ENCODE measurements at places on chromosomes 2 and 18.

DNA sequence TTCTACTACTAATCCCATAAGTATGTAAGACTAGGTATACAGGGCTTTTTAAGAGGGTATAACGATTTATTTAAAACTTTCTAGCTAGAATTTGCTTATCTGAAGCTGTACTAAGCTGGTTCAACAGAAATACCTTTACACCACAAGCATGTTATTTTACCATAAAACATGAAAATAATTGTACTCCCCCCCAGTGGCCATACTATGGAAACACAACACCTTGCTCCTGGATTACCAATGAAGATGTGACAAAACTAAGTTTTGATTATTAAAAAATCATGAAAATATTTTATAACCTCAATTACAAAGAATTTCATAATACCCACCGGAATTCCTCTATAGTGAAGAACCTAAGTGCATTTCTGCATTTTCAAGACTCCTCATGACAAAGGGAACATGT is 27.3 kb downstream of the LPIN2 start:
- DNase-seq, result no peak

DNA sequence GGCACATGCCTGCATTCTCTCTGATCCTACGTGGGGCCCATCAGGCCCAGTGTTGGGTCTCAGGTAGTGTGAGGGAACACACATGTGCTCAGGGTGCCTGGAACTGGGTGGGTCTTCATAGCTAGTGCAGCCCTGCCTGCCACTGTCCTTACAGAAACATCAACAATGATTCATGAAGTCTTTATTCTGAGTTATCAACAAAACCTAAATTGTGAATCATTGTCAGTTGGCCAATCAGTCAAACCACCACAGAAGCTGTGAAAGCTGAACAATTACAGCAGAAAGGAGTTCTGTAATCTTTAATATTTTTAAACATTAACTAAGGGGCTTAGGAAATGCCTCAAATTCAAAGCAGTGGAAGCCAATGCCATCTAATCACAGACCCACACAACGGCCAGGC is 82.8 kb upstream of the ZNF521 start:
- no peak for DNase-seq

DNA sequence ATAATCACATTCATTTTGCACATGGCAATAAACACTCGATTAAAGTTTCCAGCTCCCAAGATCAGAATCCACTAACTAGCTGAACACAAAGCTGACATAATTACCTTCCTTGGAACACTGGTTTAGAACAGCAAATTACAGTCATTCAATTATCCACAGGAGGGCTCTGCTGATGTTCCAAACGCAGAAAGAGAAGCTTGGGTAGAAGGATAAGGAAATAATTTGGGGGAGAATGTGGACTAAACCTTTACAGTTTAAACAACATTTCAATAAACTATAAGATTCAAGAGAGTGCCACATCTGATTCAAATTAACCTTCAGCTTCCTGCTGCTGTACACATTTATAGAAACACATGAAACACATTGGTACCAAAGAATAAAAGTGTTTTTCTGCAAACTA is 67.8 kb upstream of the ARL4C start:
- no peak for DNase-seq

GRCh38 chr18:48152549-48152948 is 222.1 kb upstream of the SMAD2 start:
- no peak for DNase-seq

DNA sequence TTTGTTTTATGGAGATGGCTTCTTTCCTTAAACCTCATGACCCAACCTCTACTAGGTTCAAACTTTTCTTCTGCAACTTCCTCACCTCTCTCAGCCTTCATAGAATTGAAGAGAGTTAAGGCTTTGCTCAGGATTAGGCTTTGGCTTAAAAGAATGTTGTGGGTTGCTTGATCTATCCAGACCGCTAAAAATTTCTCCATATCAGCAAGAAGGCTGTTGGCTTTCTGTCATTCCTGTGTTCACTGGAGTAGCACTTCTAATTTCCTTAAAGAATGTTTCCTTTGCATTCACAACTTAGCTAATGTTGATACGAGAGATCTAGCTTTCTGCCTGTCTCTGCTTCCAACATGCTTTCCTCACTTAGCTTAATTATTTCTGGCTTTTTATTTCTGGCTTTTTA is 58.1 kb upstream of the KYNU start:
- DNase-seq, result no peak

DNA sequence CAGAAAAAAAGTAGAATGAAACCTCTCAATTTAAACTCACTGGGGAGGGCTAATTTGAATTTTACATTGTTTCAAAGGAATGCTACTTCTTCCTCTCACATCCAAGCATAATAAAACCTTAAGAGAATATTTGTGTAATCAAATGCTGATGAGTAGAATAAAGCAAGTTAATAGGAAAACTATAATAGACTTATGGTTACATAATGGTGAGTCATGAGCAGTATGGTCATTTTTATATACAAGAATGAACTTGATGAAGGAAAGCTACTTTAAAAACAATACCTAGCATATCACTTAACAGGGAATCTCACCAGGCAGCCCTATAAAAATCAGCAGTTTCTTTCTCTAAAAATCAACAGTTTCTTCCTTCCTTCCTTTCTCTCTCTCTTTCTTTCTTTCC is 80.3 kb downstream of the VSNL1 start:
- DNase-seq, result no peak

DNA sequence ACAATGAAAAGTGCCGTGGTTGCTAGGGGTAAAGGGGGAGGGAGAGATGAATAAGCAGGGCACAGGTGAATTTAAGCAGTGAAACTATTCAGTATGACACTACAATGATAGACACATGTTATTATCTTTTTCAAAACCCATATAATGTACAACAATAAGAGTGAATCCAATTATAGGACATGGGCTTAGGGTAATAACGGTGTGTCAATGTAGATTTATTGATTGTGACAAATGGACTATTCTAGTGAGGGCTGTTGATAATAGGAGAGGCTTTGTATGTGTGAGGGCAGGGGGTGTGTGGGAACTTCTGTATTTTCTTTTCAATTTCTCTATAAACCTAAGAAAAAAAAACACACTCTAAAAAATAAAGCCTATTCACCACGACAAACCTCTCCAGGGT is 223.8 kb downstream of the RIT2 start:
- no peak for DNase-seq

- DNase-seq, result no peak
Measured at GRCh38 chr2:50646226-50646625, 385.7 kb downstream of the NRXN1 start.

DNA sequence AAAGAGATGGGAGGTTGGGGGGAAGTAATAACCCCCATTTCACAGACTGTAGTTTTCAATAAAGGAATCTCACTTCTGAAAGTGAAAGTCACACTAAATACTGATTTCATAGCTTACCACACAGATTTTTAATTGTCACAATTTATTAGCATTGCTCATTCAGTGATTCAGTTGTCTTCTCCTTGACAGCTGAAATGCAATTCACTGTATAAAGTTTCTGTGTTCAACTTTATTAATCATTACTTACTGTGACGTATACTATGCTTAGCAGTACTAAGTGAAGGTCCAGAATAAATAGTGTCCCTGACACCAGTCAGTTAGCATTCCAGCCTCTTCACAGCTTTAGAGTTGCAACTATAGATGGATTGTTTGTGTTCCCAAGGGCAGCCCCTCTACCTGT is 324.1 kb upstream of the CRIM1 start:
- no peak for DNase-seq

DNA sequence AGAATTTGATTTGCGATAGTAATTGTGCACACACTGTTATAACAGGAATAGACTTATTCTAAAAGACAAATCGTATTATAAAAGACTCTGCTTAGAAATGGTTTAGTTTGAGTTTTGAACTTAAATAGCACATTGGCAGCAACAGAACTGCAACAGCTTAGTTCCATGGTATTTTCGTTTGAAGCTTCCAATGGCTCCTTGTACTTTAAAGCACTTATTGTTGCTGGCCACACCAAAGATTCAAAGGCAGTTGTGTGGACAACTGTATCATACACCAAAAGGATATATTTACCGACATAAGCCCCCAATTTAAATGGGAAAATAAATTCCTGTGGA is 627 bp downstream of the WIPF1 start:
- no peak for DNase-seq

DNA sequence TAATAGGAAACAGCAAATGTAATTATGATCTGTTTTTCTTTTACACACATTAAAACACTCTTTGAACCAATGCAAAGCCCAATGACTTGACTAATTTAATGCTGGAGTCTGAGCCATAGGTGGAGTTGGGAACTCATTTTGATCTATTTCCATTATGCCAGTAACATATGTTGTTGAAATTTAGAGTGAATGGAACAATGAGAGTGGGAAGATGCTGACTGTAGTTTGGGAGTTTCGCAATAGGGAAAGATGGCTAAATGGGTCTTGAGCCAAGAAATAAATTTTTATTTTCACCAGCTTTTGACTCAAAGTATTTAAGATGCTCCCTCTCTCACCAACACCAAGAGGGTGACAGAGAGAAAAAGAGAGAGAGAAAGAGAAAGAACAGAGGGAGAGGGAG is 246.7 kb downstream of the DLGAP1 start:
- DNase-seq, result no peak

GRCh38 chr2:192030856-192031255 is 163.9 kb downstream of the TMEFF2 start:
- no peak for DNase-seq

DNA sequence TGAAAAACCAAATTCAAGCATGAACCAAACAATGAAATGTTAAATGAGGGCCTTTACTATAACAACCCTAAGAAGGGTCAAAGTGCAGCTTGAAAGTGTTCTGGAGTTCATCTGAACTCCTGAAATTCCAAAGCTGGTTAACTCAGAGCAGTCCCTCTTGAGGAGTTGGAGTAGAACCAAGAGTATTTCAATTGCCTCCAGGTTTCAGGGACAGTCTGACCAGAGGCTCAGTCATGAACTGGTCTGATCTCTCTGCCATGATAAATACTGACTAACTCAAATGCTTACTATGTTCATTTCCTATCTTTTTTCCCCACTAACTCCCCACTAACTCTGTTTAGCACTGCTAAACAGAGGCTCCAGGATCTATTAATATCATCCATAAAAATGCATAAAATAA is 2.7 kb downstream of the STARD7 start:
- DNase-seq, result no peak

DNA sequence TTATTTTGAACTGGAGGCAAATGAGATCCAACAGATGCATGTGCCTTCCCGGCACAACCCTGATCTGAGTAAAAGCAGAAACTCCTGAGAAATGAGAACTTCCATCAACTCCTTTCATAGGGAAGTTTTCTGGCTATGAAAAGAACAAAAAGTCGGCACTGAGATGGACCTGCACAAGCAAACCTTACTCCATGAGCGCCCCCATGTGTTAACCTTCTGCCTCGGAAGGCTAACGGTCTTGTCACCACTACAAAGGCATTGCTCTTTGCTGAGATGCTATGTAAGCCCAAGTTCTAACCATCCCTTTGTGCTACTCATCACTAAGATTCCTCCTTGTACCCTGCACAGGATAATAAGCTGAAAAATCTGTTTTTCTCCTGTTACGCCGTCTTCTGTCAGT is 57.3 kb upstream of the SULT1C3 start:
- no peak for DNase-seq

DNA sequence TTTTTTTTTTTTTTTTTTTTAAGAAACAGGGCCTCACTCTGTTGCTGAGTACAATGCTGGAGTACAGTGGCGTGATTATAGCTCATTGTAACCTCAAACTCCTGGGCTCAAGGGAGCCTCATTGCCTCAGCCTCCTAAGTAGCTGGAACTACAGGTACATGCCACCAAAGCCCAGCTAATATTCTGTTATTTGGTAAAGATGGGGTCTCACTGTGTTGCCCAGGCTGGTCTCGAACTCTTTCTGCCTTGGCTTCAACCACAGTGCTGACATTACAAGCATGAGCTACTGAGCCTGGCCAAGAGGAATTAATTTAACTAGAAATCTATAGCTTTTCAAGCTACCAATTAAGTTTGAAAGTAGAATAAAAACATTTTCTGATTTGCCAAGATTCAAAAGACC is 27.8 kb downstream of the DYM start:
- DNase-seq, result no peak

GRCh38 chr18:79445696-79446561 is 50.2 kb downstream of the NFATC1 start:
- no peak for DNase-seq

GRCh38 chr18:22314420-22314819 is 103.3 kb downstream of the CTAGE1 start:
- DNase-seq, result no peak

GRCh38 chr2:49032126-49032525 is 122.2 kb downstream of the FSHR start:
- no peak for DNase-seq

DNA sequence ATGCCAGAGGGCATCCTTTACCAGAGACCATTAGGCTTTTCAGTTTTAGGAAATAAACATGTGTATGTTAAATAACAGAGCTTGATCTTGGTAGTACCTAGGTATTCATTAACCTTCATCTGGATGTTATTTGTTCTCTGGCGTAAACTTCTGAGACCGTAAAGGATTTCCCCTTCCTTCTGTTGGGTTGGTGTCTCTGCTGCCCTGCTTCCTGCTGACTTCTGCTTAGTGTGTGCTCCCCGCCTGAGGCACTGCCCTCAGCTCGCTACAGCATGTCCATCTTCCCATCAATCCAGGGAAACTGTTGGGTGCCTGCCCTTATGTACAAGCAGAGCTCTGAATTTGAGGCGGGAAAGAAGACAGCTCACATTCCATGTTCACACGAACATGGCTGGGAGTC is 177.9 kb downstream of the TPGS2 start:
- no peak for DNase-seq

DNA sequence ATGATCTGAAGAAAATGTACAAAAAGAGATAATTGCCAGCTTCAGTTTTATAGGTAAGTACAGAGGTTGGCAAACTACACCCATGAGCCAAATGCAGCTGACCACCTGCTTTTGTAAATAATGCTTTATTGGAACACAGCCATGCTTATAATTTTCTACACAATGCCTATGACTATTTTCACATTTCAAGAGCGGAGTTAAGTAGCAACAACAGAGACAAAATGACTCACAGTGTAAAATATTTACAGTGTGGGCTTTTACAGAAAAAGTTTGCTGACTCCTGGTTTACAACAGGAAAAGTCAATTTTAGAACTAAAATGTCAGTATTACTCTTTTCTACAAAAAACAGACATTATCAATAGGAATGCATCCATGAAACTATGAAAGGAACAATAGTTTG is 26.0 kb downstream of the CWC22 start:
- no peak for DNase-seq

GRCh38 chr2:30078521-30078920 is 68.3 kb upstream of the YPEL5 start:
- DNase-seq, result no peak

GRCh38 chr2:216918088-216918680 is 58.3 kb upstream of the TNP1 start:
- DNase-seq, result no peak

GRCh38 chr2:168160897-168161296 is 86.5 kb downstream of the STK39 start:
- DNase-seq, result no peak

- DNase-seq, result no peak
Measured at GRCh38 chr18:31649978-31650719, 34.2 kb downstream of the B4GALT6 start.

Data from right cardiac atrium (tissue), 5 donors.